ENCODE measurements at places on chromosomes 3 and 15.

GRCh38 chr3:40908612-40909011 lies 290.7 kb upstream of the CTNNB1 start:
- DNase-seq: no peak

DNA sequence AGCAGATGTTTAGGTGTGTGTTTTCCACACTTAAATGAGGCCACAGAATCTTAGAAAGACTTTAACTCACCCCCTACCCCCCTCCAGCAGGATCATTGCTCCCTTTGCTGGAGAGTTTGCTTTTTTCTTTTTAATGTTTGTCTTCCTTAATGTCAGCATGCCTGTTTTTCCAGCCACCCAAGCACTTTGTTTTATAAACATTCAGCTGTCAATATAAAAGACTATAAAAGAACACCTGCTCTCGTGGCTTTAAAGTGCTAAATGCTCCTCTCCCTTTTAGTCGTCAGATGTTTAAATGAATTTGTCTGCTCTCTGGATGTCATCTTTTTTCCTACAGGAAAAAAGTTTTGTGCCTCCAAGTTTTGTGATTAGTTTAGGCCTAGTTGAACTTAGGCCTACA lies 61.7 kb downstream of the SIDT1 start:
- no peak for DNase-seq

- DNase-seq: no peak
Observed at GRCh38 chr15:38486936-38487335, 33.0 kb downstream of the FAM98B start.

GRCh38 chr15:81312790-81313543 lies 11.0 kb downstream of the STARD5 start:
- peak; percentile 21 for DNase-seq

GRCh38 chr15:101503296-101503599 lies 13.7 kb upstream of the PCSK6 start:
- no peak for DNase-seq

DNA sequence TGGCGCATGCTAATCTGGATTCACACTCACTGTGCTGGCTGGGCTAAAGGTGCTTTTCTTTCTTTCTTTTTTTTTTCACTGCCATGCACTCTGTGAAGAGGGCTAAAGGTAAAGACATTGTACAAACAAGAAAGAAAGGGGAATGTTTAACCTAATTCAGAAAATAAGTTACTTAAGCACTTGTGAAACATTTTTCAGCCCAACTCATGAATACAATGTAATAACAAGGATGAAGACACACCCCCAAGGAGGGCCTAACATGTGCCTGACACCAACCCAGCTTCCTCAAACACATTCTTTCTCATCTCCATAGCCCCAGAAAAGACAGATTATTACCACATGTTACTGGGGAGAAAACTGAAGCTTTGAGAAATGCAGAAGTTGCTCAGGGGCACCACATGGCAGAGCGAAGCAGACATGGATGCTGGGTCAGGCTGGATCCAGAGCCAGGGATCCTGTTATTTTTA lies 5.7 kb downstream of the STIMATE start:
- no peak for DNase-seq

GRCh38 chr15:31360843-31361763 lies 34.5 kb downstream of the KLF13 start:
- DNase-seq: peak; percentile 73

GRCh38 chr3:24191801-24192403 lies 246.8 kb downstream of the NR1D2 start:
- no peak for DNase-seq

DNA sequence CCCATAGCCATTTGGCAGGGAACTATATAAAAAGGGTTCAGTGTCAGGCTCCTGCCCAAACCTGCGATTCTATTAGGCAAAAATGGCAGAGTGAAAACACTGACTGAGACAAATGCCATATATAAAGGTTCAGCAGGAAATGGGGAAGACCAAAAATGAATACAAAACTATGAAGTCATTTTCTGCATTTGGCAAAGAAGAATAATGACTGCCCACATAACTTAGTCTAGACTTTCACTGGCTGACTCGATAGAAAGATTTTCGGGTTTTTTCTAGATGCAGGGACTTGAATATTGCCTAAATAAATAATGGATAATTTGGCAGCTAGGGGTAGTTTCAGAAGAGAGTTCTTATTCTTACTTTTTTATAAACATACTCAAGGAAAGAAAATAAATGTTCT lies 178.0 kb downstream of the TPRG1 start:
- DNase-seq: no peak

DNA sequence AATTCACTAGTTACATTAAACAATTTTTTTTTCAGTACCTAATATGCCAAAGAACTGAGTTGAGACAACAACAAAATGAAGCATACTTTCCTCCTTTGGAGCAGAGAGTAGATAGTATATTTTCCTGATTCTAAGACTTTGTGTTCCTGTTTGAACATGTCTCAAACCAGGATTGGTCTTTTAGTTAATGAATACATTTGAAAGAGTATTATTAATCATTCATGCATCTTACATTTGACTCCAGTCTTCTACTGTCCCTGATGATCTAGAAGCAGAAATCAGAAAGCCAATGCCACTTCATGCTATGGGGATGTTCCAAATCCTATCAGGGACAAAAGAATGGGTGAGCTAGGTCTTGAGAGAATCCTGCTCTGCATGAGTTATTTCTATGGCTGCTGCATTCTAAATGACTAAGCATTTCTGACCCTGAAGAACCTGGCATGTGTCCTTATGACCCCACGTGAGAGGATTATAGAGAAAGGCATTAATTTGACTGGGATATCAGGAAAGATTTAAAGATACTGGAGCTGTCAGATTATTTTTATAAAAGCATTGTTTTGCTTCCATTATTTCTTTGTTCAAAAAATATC lies 32.9 kb upstream of the MBNL1 start:
- DNase-seq: no peak

GRCh38 chr3:52838561-52839267 lies 3.9 kb upstream of the MUSTN1 start:
- DNase-seq: no peak

GRCh38 chr15:71806452-71806931 lies 3.9 kb upstream of the NR2E3 start:
- no peak for DNase-seq

DNA sequence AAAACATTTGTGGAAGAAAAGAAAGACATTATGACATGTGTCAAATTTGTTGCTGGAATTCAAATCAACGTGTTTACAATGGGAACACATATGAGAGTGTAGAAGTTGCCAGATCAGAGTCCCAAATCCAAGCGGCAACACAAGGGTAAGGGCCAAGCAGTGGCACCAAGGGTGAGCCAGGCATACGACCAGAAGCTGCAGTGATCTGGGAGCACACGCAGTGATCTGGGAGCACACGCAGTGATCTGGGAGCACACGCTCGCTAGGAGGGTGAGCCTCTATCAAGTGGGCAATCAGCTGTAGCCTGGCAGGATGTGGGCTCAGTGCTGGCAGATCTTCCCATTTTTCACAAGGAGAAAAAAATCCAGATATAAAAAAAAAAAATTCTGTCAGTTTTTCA lies 148.2 kb downstream of the TLE3 start:
- no peak for DNase-seq

DNA sequence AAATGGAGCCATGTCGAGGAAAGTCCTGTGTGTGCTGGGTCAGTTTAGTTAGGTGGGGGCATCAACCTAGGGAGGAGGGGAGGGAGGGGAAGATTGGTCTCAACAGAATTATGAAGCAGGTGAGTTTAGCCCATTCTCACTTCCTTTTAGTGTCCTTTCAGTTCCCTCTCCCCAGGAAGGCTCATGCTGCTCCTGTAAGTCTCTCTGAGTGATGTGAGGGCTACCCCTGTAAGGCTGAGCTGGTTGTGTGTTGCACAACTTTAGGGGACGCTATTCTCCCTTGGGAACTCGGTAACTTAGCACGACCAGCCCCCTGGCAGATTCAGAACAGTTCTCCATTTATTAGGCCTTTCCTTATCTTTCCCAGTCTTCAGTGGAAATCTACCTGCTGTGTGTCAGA lies 21.2 kb downstream of the IL5RA start:
- no peak for DNase-seq

DNA sequence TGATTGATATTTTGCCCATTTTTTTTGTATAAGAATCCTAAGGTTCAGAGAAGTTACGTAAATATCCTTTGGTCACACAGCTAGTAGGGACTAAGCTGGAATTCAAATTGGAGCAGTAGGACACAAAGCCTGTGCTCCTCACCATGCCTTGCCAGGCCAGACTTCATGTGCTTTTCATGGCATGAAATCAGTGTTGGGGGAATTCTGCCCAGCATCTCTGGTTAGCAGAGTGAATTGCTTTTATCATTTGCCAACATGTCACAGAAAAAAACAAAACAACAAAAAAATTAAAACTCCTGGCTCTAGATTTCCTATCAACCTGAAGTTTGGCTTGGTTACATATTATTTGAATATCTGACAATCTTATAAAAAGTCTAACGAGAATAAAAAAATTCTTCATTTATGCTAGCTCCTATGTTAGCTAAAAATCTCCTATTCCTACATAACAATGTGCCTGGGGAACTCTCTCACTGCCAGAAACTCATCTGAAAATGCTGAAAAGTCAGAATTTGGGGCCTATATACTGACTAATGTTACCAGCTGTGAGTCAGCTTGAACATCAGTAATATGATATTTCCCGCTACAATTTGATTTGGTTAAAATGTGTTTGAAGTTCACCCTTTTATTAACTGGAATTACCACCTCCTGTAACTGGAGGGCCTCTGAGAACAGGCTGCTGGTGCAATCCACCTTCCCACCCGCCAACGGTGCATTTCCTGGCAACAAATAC lies 141.7 kb downstream of the TIGIT start:
- DNase-seq: no peak

DNA sequence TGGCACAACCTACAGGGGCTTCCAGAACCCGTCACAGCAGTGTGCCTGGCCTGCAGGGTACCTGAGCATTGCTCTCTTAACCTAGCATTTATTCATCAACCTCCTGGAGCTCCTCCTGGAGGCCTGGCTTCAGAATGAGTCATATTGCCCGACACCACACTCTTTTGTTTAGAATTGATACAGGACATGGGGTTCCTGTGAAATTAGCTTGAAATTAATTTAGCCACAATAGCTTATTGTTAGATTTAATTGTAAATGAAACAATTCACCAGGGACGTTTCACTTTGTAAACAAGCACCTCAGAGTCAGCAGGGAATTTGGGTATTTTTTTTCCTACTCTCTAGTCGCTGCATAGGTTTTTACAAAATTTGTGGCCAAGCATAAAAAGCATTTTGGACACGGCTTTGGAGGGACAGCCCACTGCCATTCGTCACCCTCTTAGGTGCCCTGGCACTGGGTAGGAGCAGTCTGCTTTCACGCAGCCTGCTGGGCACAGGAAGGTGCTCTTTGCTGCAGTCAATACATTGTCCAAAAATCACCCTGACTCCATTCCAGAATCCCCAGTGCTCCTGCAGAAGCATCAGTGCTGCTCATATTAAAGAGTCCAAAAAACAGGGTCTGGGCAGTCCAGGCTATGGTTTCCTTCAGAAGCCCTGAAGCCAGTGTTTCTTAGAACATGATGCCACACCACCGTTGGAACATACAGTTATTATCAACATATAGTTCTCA lies 60.8 kb upstream of the MEF2A start:
- peak; percentile 65 for DNase-seq

GRCh38 chr3:156371701-156372100 lies 183.2 kb downstream of the SSR3 start:
- no peak for DNase-seq

DNA sequence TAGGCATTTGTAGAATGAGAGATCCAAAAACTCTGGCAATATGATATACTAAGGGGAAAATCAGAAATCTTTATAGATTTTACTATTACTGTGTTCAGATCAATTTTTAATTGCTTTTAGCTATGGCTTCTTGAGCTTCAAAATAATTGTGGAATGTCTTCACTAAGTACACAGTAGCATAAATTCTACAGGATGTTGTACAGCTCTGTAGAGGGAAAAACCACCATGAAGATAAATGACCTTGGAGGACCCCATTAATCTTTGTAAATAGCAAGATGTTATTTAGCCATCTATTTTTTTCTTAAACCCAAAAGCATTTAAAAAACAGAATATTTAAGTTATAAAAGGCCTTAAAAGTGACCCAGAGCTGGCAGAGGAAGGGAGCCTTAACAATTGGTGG lies 43.9 kb upstream of the FNDC3B start:
- DNase-seq: no peak

DNA sequence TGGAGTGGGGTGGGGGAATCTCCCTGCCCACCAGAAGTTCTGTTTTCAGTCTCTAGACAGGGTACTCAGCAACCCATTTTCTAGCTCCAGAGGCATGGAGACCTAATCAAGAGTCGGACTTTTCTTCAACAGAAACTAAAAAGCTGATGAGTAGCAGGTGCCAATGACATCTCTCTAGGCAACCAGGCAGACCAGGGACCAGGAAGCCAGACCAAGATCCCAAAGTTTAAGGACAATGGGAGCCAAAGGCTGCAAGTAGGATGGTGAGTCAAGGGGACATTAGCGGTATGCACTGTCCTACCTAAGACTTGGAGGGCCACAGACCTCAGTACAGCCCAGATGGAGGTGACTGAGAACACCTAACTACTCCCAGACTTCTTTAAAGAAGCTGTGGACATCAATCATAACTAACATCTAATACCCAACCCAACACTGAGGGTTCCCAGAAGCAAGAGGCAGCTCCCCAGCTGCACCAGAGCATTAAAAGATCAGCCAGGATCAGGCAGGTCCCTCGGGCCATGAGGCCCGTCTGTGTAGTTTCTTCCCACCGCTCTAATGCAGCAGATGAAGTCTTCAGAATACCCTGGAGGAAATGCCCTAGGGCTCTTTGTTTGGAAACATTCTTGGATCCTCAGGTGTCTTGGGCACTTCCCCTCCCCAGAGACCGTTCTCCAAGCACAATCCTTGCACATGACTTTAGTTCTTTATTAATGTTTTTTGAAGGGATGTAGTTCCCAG lies 979 bp downstream of the CCDC71 start:
- DNase-seq: no peak

DNA sequence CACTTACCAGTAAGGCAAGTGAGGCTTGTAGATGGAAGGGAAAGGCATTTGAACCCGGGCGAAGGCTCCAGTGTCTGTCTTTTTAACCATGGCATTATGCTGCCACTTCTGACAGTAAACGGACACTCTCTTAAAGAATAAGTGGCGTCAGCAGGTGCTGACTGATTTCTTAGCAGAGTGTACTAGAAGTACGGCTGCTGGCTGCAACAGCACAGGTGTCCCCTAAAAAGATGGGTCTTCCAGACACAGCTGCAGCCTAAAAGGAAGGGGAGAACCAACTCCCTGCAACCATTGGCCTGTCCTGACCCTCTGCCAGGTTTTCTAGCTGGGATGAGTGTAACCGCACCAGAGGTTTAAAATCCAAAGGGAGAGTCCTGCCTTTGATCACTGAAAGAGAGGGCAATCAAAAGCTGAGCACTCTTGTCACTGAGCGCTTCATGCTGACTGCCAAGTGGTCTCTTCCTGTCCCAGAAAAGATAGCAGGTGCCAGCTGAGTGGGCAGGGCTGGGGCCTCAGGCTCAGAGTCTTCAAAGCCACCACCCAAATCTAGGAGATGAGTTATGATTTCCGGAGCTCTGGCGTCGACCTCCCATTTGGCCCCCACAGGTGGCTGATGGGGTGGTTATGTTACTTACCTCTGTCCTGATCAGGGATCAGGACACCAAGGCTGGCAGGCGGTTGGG lies 255.8 kb downstream of the SLCO3A1 start:
- DNase-seq: no peak

Measured in cerebellar cortex (tissue), 1 donor.